ENCODE measurements at places on chromosomes 3 and 15.

- DNase-seq: no peak
These were observed 473.5 kb downstream of the RBMS3 start for GRCh38 chr3:29754346-29754745.

DNA sequence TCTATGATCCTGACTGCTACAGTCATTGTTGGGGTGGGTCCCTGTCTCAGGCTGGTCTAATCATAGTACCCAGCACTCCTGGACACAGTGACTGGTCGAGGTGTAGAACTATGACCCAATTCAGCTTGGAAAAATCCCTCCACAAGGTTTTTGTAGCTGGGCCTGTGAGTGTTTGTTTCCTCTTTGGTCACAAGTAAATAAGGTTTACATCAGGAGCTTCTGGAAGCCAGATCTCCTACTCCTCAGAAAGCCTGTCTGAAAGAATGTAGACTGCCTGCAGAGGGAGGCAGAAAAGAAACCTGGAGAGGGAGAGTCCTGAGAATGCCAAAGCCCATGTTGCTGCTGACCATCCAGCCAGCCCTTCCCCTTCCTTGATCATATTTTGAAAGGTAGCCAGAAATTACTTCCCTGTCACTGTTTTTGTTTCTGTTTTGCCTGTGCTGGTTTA lies 123.2 kb downstream of the RAP2B start:
- no peak for DNase-seq

GRCh38 chr3:185052631-185053030 lies 100.2 kb downstream of the C3orf70 start:
- DNase-seq: no peak

DNA sequence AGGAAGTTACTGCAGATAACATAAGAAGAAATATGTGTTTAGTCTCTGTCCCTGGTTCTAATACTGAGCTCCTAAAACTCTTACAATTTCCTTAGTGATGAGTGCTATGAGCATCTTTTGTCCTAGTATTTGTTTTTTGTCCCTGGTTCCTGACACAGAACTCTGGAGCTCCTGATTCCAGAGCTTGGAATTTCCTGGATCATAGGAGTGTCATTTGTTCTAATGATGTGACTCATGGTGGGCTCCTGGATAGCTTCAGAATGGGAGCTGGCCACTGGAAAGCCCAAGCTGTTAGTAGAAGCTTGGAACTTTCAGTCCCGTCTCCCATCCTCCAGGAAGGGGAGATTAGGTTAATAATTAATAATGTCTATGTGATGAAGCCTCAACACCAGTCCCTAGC lies 98.2 kb downstream of the CNTN6 start:
- DNase-seq: no peak

DNA sequence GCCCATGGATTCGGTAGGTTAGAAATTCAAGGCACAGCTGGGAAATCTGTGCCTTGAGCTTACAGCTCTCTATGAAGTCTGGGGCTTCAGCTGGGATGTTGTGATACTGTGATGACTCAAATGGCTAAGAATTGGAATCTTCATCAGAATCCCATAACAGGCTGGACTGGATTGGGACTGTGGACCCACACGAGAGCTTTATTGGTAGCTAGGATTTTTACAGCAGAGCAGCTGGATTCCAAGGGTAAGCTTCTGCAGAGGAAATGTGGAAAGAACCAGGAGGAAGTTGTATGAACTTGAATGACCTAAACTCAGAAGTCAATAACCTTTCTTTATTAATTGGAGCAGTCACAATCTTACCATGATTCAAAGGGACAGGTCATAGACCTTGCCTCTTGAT lies 1187.1 kb downstream of the ROBO1 start:
- DNase-seq: no peak

DNA sequence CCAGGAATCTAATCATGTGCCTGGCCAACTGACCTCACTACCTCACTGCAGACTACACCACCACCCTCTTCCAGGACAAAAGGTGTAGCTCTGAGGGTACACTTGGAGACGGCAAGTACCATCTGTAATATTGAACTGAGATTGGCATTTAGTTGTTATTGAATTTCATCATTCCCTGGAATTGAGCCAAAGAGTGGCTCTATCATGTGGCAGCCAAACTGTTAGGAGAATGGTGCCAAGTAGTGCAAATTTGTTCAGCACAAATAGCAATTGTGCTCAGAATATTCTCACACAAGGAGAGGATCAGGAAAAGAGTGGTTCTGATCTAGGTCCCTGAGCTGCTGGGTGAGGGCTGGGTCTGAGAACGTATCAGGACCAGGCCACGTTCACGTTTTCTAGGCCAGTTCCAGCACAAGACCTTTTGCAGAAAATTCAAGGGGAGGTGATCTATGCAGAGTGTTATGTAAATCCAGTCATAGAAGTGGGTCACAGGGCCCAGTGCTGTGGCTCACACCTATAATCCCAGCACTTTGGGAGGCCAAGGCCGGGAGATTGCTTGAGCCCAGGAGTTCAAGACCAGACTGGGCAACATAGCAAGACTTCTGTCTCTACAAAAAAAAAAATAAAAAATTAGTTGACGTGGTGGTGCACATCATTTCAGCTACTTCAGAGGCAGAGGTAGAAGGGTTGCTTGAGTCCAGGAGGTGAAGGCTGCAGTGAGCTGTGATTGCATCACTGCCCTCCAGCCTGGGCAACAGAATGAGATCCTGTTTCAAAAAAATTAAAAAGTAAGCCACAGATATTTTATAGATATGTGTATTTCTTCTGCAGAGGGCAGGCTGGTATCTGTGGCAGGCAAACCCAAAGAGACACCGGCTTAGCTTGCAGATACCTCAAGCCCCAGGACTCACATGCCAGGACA lies 31.9 kb upstream of the CFAP161 start:
- DNase-seq: no peak

DNA sequence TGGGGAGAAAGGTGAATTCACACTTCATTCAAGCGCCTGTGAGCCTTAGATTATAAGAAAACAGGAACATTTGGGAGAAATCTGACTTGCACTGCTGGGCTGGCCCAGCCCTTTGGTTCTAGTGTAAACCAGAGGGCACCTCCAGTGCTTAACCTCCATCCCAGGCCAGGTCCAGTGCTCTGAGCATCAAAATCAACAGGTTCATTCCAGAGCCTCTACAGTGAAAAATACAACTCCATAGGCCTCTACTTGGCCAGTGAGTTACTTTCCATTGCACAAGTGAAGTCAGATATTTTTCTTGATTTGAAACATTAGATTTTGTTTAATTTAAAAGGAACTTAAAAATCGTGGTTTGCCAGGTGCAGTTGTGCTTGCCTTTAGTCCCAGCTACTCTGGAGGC lies 3.0 kb downstream of the SNUPN start:
- no peak for DNase-seq

DNA sequence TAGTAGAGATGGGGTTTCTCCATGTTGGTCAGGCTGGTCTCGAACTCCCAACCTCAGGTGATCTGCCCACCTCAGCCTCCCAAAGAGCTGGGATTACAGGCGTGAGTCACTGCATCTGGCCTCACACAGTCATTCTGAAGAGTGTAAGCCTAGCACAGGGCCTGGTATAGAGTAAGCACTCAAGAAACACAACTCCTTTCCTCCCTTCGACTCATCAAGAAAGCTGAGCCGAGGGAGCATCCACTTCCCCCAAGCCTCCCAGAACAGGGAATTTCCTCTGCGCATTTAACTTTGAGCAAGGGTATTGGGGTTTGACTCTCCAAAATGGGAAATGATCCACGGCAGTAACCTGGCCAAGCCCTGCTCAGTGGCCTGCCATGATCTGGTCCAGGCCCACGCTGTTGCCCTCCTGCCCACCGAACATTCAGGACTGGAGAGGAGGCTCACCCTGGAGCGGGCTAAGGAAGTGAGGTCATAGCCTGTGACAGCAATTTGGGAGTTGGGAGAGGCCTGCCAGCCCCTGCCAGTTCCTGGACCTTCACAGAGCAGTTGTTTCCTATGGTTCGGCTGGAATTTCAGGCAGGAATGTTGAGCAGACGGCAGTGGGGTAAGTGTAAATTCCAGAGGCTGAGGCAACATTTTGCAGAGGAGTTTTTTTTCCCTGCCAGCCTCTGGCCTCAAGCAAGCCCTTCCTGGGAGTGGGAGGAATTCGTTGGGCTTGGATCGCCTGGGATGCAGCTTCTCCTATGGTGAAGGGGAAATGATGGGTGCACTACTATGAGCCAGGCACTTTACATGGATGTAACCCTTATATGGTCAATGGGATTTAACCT lies 21.2 kb upstream of the SMAD3 start:
- DNase-seq: no peak

GRCh38 chr15:78831229-78832207 lies 20.3 kb upstream of the ADAMTS7 start:
- no peak for DNase-seq

GRCh38 chr3:192249516-192249915 lies 477.8 kb downstream of the FGF12 start:
- DNase-seq: no peak

- DNase-seq: no peak
These were observed 450.6 kb upstream of the ARHGEF26 start for GRCh38 chr3:153670577-153670976.

DNA sequence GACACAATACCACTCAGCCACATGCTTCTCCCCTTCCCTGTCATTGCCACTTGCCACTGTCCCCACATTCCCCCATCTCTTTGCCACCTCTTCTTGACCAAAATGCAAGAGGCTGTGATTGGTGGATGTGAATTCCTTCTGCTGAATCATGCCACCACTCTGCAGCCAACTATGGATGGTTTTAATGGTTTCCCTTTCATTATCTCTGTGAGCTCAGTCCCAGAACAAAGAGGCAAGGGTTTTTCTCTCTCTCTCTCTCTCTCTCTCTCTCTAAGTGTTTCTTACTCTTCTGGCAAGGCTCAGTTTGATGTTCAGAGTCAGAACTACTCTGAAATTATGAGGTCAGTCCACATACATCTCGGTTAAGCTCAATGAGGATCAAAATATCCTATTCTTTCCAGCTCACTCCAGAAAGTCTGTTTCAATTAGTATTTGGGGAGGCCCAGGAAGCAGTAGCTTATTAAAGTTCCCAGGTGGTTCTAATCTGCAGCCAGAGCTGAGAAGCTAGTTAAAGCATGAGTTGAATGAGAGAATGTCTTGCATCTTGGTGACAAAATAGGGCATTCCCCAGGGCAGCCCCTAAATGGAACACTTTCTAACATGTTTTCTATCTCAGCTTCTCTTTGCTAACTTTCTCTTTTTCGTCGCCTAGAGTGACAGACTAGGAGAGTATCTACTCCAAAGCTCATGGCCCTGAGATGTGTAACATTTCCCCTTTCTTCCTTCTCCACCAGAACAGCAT lies 8.5 kb upstream of the ILDR1 start:
- no peak for DNase-seq

DNA sequence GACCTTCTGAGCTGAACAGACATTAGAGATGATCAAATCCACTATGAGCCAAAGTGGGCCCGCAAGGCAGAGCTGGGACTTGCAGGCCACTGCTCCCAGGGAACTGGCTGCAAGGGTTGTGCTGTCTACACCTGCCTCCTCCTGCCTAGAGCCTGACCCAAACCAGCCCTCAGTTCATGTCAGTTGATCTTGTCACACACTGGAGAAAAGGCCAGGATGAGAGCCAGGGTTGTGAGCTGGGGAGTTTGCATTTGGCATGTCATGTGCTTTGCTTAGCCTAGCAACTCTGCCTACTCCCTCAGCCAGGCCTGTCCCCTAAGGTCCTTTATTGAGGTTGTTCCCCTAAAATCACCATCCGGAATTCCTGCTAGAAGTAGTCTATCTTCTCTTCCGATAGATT lies 67.8 kb downstream of the RAB11A start:
- no peak for DNase-seq

GRCh38 chr15:40075298-40076044 lies 33.2 kb downstream of the BMF start:
- no peak for DNase-seq

- no peak for DNase-seq
These were observed 276.6 kb upstream of the LRTM1 start for GRCh38 chr3:55204417-55204816.

DNA sequence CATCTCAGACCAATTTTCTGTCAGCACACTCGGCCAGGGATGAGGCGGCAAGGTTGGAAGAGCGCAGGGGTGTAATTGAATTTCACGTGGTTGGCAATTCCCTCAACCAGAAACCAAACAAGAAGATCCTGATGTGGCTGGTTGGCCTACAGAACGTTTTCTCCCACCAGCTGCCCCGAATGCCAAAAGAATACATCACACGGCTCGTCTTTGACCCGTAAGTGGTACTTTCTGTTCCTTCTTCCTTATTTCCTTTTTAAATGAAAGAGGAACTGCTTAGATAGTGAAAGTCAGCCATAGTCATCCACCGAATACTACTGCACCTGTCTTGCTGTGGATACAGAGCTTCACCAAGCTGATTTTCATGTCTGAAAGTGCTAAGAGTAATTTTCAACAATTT lies 60.1 kb downstream of the SGO1 start:
- no peak for DNase-seq

- no peak for DNase-seq
These were observed 25.9 kb downstream of the RNF111 start for GRCh38 chr15:59013246-59013873.

DNA sequence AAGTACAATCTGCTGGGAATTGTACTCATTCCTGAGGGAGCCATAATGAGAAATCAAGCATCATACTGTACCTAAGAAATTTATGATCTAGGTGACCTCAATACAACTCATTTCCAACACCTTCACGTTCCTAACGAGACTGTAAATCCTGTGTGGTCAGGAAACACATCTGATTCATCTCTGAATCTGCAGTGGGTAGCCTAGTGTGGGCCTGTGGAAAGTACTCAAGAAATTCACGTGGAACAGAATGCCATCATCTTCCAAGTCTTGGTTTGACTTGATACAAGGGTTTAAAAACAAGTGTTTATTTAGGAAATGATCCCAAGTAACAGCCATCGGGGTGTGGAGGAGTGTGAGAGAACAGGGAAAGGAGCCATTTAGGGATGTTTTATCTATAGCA lies 568.9 kb downstream of the EDEM1 start:
- no peak for DNase-seq

GRCh38 chr15:67124111-67124510 lies 58.7 kb downstream of the SMAD3 start:
- no peak for DNase-seq

Measured in stimulated activated CD8-positive, alpha-beta memory T cell treated with anti-CD3 and anti-CD28 coated beads, Interleukin-15, amount 100 ng/mL, for 24 hours (primary cell).